ENCODE measurements at places on chromosomes 12 and 14.

DNA sequence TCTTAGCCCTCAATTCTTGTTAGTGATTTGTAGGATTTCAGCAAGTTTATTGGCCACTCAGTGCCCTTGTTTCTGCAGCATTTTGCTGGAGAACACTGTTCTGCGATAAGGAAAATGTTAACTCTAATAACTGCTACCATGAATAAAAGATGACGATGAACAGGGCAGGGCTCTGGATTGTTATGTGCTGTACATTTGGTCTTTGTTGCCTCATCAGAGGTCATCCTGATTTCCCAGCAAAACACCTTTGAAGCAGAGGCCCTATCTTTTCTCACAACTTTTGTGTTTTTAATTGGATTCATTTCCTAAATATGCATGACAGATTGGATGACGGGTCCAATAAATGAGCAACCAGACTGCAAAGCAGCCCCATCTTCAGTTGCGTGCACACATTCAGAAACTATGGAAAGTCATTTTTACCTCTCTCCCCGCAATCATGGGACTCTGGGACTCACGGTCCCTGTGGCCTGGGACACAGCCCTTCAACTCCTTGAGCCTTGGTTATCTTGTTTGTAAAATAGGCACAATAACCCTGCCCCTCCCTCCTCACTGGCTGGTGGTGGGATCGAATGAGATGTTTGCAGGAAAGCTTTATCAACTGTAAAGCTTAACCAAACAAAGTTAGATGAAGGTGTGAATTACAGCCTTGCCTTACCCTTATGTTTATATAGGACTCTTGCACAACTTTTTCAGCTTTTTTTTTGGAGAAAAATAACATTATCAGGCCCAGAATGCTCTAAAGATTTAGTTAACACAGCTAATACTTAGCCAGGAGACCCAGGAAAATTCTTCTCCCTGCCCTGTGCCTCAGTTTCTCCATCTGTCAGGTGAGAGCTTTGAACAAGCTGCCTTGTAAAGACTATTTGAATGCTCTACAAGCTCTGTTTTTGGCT, 45.4 kb downstream of the RPH3A start:
- DNase-seq: no peak

- no peak for DNase-seq
Measured at GRCh38 chr12:19482551-19483109, 43.3 kb downstream of the AEBP2 start.

DNA sequence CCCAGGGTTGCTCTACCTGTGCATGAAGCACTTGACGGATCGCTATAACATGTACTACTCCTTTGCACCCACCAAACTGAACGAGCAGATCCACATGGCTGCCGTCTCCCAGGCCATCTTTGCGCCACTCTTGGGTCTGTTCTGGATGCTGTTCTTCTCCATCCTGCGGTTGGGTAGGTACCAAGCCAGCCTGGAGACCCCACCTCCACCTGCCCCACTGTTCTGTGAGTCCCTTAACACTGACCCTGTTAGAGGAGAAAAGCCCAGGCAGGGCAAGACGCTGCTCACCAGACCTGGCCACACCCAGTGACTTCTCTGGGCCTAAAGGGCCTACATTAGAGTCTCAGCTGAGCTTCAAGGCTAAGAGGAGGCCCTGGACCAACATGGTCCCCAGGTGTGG, 21.7 kb downstream of the NGB start:
- DNase-seq: no peak

DNA sequence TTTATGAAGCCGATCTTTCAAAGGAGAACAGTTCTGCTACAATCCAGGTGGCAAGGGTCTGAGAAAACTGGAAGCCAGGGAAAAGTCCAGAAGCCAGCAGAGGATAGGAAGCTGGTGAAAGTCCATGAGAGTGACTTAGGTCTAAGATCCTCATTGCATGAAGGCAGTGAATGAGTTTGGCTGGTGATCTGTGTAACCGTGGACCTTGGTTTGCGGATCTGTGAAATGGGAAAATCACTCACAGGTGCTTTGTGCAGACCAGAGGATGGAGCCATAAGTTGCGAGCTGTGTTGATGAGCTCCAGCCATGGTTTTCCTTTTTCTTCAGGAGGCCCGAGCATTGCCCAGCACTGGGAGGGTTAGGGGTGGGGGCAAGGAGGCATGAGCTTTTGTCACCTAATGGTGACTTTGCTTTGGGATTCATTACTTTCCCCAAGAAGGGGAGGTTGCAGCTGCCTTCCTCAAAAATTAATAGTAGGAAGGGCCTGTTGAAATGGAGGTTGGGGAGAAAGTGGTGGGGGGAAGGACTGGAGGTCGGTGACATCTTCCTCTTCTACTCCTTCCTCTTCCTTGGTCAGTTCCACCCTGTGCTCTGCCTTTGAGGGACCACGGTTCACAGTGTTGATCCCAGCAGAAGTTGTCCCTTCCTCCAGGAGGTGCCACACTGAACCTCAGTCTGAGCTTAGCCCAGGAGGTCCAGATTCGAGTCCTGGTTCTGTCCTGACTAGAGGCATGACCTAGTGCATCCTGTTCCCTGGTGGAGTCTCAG, 20.3 kb upstream of the SERPINA6 start:
- DNase-seq: no peak

DNA sequence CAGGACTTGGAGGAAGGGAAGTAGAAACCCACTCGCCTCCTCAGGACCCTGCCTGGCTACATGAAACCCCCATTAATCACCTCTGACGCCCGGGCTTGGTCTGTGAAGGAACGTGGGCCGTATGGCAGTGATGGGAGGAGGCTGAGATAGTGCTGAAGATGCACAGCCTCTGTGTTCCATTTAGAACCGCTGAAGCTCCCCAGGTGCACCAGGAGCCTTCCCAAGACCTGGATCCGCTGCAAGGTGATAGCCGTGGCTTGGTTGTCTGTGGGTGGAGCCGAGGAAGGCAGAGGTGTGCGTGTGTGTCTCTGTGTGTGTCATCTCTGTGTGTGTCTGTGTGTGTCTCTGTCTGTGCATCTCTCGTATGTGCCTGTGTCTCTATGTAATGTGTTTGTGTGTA, 293.1 kb downstream of the CACNA1C start:
- DNase-seq: no peak

GRCh38 chr14:99649219-99649618, 4.3 kb downstream of the HHIPL1 start:
- no peak for DNase-seq

DNA sequence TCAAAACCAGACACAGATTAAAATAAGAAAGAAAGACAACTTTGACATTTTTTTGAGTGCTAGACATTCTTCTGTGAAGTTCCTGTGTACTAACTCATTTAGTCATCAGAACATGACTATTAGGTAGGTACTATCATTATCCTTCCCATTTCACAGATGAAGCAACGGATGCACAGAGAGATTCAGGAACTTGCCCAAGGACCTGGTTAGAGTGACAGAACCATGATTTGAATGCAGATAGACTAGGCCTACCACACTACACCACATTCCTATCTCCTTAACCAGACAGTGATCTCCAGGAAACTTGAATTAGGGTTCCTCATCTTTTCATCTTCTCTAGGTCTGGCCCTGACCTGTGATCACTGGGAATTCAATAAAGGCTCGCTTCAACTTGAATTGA, 54.4 kb upstream of the MED13L start:
- DNase-seq: no peak

DNA sequence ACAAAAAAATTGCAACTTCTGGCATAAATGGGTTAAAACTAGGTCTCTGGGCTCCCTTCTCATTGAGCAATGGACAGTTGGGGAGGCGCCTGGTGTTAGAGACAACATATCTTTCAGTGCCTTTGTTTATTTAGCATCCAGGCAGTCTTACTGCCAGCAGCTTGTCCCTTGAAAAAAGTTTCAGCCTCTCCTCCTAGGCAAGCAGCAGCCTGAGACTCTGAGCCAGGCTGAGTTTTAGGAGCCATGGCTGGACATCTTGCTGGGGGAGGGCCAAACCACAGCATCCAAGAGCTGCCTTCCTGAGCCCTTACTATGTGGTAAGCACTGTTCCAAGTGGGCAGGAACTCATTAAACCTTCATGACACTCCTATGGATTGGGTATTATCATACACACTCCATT, 10.1 kb upstream of the JDP2 start:
- DNase-seq: no peak

- DNase-seq: peak; percentile 98
Measured at GRCh38 chr12:127559349-127560040, 707.5 kb upstream of the TMEM132C start.

DNA sequence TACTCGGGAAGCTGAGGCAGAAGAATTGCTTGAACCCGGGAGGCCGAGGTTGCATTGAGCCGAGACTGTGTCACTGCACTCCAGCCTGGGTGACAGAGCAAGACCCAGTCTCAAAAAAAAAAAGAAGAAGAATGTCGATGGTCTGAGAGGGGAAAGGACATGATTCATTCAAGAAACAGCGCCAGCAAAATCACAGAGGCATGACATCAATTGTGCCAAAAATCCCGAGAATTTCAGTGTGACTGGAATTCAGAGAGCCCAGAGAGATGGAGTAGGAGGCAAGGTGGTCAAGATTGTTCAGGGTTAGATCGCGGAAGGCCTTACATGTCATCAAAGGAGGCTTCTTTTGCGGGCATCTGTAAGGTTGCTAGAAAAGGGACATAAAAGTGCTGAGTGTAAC, 483.3 kb downstream of the VRK1 start:
- no peak for DNase-seq

DNA sequence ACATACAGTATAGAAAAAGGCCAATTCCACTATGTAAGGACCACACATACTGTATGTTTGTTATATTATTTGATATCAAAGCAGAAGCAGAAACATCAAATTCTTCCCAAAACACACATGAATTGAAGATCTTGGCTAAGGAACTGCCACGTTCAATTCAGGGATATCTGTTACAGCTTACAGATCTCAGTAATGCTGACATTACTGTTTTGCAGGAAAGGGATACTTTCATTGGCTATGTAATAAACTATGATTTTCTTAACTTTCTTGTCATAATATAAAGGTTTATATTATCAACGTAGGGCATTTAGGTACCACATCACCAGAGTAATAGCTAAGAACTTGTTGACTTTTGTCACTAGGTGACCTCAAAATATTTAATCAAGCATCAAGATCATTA, 148.5 kb downstream of the PAX9 start:
- DNase-seq: no peak

DNA sequence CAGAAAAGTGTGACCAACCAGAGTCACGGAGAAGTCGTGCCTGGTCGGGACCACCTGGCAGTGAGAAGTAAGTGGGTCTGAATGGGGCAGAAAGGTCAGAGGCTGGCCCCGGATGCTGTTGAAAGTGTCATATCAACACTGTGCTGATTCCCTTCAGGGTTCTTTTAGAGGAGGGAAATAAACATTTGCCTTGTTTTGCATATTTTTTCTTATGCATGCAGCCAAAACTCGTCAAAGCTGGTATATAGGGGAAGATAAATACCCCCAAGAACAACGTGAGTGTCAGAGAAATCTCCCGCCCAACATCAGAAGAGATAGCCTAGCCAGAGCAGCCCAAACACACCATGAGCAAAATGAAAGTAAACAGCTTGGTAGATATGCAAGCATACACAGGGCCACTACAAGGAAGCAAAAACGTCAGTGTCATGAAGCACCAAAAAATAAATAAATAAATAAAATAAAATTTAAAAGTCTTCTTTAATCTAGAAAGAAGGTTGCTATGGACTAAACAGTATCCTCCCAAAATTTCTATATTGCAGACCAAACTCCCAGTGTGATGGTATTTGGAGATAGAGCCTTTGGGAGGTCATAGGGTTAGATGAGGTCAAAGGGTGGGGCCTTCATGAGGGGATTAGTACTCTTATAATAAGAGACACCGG, 22.1 kb downstream of the EIF5 start:
- DNase-seq: no peak

DNA sequence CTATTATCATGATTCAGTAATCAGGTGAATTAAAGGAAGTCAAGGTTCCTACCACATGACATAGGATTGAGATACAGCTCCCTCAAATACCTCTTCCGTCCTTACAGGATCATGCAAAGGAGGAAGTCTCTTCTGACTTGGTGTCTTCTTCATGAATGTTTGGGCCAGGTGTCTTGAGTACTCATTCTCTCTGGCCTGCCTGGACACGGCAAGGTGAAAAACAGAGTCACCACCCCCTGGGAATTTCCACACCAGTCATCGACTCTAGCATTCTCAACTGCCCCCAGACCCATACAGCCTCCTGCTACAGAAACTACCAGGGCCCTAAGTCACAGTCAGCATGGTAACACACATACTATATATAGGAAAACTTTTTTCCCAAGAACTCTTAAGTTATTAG, 44.9 kb upstream of the LTBP2 start:
- no peak for DNase-seq

DNA sequence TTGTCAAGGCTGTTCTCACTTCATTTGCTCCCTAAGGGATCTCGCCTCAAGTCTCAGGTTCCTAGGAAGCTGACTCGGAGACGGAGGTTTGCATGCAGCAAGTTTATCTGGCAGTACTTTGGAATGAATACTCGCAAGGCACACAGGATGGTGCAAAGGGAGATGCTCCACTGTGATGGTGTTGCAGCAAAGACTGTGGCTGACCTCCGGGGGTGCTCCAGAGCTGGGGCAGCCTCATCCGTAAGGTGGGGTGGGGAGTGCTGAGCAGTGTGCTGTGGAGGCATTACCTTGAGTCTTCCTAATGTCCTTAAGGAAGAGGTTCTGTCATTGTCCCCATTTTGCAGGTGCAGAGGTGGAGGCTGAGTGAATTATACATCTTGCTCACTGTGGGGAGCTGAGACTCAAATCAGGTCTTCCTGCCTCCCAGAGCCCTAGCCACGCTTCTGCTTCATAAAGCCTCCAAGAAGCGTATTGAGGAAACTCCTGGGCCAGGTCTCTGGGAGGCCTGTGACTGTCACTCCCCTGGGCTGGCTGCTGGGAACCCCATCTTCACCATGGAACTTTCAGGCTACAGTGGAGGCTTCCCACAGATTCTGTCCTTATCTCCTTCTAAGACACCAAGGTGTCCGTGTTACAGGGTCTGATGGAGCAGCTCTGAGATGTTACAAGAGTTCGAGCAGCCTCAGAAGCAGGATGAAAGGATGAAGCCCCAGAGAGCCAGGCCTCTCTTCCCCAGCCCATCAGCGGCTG, 39.5 kb downstream of the GALNT16 start:
- no peak for DNase-seq

DNA sequence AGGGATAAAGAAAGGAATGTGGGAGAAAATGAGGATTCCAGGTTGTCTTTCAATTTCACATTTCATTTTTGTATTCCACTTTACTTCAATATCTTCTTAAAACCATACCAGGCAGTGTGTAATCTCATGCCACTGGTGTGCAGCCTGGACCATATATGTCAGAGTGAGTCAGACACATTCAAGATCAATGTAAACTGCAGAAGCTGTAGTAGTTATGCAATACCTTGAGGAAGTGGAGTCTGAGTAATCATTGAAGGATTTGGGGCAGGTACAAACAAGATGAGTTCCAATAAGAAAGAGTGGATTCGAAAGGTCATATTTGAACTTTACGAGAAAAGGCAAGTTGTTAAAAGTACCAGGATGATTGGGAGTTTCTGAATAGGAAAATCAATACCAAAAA, 14.1 kb downstream of the PLCZ1 start:
- no peak for DNase-seq

DNA sequence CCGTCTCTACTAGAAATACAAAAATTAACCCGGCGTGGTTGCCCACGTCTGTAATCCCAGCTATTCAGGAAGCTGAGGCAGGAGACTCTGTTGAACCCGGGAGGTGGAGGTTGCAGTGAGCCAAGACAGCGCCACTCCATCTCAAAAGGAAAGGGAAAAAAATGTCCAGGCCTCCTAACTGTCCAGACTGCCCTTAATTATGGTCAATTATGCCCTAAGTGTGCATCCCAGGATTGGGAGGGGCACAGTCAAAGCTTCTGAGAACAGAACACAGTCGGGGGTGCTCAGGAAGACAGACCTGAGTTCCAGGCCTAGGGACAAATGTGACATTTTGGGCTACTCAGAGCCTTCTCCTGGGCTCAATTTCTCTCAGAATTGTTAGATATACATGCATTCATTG, 31.8 kb upstream of the SMUG1 start:
- peak; percentile 37 for DNase-seq

- no peak for DNase-seq
Measured at GRCh38 chr14:60304509-60304908, 55.5 kb downstream of the PPM1A start.
